ENCODE measurements at places on chromosomes 4 and X.

DNA sequence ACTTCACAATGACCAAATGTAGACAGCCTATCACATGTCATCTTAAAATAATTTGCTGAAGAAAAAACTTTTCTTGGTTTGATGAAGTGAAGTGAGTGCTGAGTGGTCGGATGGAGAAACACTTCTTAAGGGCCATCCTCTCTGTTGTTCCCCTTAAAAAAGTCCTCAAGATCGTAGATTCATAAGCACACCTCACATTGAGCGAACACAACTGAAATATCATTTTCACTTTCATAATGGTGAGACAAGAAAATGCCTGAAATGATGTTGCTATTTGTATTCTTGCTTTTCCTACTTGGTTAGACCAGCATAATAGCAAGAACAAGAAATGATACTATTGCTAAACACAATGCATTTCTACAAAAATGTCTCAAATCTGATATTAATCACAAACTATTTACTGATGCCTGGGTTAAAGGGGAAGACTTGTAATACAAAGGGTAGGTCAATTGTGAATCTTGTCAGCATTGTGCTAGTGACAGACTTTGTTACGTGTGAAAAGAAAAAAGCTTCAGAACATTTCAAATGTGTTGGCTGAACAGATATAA lies 305.6 kb upstream of the NR3C2 start:
- no peak for DNase-seq

DNA sequence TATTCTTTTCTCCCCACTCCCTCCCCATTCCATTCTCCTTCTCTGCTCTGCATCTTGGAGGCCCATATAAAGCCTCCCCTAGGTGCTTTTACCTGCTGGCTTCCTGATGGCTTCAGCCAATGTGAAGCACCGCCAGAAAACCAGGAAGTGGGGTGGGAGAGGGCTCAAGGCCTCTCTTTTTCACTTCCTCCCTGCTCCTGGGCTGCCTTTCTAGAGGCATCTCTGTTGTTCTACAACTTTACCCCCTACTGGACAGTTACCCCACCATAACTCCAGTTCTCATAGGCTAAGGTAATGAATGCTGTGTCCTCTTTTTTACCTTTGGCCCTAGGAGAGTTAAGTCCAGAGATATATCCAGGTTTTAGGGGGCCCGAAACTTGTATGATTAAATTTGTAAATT lies 62.4 kb upstream of the PPARGC1A start:
- peak; percentile 21 for DNase-seq

DNA sequence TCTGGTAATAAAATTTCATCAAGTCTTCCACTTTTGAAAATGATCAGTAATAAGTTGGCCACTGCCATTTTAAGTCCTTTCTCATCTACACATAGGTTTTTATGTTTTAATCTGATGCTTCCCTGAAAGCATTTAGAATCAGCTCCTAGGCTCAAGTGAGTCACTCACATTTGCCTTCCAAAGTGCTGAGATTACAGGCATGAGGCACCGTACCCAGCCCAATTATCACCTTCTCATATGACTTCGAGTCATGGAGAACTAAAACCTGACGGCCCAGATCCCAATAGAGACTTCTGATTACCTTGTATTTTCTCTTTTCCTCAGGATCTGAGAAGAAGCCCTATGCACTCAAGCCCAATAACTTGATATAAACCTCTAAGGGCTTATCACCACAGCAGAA lies 140.8 kb downstream of the OPHN1 start:
- DNase-seq, result no peak

DNA sequence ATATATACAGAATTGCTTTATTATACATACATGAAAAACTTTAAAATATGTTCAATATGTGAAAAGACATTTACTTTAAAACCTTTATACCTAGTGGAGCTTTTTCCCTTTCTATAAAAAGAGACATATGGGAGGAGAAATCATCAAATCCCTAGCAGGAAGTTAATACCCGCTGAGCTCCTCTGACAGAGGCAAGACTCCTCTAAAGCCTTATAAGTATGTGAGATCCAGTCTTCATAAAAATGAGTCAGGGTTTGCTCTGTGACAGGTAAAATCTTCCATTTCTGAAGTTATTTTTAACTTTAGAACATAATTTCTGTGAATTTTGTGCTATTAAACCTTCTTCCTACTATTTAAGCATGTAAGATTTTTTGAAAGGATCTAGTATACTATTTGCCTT lies 634.4 kb upstream of the AADAT start:
- DNase-seq, result no peak

- DNase-seq, result no peak
Measured at GRCh38 chrX:56623316-56623715, 59.9 kb downstream of the UBQLN2 start.

DNA sequence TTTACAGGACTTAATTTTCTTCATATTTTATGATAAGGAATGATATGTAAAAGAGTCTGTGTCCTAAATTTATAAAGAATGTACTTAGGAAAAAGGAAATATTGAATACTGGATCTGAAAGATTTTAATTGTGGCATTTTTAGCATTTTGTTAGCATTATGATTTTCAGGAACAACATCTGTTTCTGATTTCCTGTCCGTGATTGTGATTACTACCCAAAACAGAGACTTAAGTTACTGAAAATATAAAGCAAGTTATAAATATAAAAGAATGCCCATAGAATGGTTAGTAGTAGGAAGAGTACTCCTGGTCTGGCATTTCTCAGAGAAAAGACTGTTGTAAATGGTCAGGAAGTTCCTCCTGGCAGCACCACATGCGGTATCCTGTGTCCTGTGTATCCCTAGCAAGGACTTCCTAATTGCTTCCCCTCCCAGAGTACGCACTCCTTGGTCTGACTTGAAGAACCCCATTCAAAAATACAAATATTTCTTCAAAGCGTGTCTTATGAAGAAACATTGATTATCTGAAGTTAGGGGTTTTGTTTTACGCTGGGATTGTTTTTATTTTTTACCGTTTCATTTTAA lies 88.9 kb downstream of the RS1 start:
- no peak for DNase-seq

All from NAMALWA (cell line).